Endothelial cell of umbilical vein (primary cell): ENCODE measurements at places on chromosomes 7 and 10.

DNA sequence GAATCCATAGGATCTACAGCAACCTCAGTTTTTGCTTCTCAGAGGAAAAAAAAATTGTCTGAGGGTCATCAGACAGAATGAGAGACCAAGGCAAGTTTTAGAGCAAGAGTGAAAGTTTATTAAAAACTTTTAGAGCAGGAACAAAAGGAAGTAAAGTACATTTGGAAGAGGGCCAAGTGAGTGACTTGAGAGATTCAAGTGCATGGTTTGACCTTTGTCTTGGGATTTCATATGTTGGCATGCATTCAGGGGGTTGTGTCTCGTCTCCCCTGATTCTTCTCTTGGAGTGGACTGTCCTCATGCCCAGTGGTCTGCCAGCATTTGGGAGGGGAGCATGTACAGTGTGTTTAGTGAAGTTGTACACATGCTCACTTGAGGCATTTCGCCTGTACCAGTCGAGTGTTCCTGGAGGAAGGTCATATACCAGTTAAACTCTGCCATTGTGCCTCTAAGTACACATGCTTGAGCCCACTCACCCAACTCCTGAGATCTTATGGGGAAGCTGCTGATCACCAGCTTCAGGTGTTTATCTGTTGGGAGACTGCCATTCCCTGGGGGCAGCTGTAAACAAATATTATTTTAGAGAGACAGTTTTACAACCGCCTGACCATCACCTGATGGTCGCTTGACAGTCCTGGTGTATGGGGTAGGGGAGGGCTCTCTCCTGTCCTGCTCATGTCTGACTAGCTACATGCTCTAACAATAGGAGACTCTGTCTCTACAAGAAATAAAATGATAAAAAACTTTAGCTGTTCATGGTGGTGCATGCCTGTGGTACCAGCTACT lies 109.4 kb downstream of the EEPD1 start:
- no peak overlapping the region for H3K27ac ChIP-seq
- no peaks in the 10 kb centered on the region for H3K36me3 ChIP-seq
- no peak overlapping the region for H3K4me3 ChIP-seq
- no peak for DNase-seq
- H3K4me1 ChIP-seq = no peaks in the 10 kb centered on the region

GRCh38 chr7:2478399-2478785 lies 2.2 kb upstream of the GRIFIN start:
- DNase-seq = no peak
- no peaks in the 10 kb centered on the region for H3K36me3 ChIP-seq
- no peak overlapping the region for H3K4me3 ChIP-seq
- H3K4me1 ChIP-seq = no peaks in the 10 kb centered on the region
- no peak overlapping the region for H3K27ac ChIP-seq

DNA sequence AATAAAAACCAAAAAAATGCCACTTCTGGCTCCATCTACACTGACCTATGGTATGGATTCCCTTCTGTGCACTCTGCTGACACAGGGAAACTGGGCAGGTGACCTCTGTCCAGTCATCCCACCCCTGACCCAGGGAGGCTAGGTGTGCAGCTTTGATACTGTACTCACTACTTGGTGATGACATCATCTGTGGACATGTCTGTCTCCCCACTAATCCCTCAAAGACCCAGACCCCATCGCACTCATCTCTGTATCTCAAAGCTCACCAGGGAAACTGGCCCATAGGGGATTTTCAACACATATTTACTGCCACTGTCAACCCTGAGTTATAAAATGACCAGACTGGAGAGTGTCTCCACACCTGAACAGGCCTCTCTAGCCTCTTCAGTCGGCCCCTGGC lies 10.6 kb downstream of the SGMS1 start:
- no peaks in the 10 kb centered on the region for H3K27me3 ChIP-seq
- H3K4me3 ChIP-seq = no peak overlapping the region
- no peaks in the 10 kb centered on the region for H3K36me3 ChIP-seq
- DNase-seq = no peak

DNA sequence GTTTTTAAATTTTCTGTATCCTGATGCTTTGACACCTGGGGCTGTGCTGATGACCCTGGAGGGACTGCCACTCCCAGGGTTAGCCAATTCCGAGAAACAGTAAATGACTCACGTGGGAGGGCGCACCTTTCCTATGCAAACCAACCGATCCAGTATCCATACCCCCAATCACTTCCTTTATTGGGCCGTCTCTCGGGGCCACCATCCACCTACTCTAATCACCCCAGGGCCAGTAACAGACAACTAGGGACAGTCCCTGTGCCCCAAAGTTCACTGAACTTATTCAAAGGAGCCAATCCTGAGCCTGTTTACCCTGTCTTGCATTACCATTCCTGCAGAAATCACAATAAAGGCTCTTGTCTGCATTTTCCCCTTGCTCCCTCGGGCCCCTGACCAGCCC lies 6.6 kb upstream of the LGI1 start:
- no peak for DNase-seq
- H3K36me3 ChIP-seq = no peaks in the 10 kb centered on the region
- no peak overlapping the region for H3K27ac ChIP-seq
- no peaks in the 10 kb centered on the region for H3K4me1 ChIP-seq

GRCh38 chr10:122461367-122461728 lies at the start of gene HTRA1:
Gene HTRA1 (plus strand): TSS chr10:122461553. CDS start chr10:122461653, 100 bp downstream.
- H3K27ac ChIP-seq = peak within 1 kb of the TSS; percentile 46
- peak; percentile 67 for DNase-seq
- no peaks in the 10 kb centered on the region for H3K27me3 ChIP-seq
- H3K4me1 ChIP-seq = peaks cover 14% of the 10 kb centered on the region

- no peaks in the 10 kb centered on the region for H3K27me3 ChIP-seq
- no peaks in the 10 kb centered on the region for H3K4me1 ChIP-seq
- DNase-seq = no peak
- H3K36me3 ChIP-seq = no peaks in the 10 kb centered on the region
- no peak overlapping the region for H3K4me3 ChIP-seq
These were observed 31.6 kb downstream of the PPIF start for GRCh38 chr10:79378647-79379511.

DNA sequence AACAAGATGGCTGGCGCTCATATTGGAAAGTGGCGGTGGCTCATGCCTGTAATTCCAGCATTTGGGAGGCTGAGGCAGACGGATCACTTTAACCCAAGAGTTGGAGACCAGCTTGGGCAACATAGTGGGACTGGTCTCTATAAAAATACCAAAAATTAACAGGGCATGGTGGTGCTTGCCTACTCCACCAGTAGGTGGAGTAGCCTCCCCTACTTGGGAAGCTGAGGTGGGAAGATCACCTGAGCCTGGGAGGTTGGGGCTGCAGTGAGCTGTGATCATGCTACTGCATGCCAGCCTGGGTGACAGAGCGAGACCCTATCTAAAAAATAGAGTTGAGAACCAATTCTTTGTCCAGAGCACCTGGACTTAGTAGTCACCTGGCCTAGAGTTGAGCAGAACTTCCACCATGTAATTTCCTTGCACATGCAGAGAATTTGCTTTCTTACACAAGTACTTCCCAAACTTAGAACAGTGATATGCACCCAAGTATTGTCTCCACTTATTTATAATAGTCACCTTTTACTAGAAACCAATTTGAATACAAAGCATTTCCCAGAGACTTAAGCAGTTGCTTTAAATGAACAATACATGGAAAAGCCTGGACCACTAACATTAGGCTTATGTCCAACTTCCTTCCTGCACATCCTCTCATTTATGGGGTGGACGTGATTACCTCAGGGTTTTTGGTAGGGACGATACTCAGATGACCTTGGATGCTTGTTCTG lies 15.9 kb downstream of the LAMB4 start:
- peak; percentile 65 for DNase-seq
- H3K27me3 ChIP-seq = no peaks in the 10 kb centered on the region
- H3K27ac ChIP-seq = no peak overlapping the region
- peaks cover 8% of the 10 kb centered on the region for H3K4me1 ChIP-seq

DNA sequence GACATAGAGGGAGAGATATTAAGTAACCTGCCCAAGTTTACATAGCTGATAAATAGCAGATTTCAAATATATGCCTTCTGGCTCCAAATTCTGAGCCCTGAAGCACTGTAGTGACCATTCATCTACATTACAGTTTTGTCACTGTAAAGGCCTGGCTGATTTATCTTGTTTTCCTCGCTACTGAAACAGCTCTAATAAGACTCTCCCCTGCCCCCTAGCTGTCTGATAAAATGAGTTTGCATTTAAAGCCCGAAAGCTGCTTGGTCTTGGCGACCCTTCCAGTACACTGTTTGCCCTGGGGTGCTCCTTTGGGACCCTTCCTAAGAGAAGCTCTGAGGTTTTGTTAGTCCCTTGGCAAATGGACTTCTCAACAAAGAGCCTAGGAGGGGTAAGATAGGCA lies 59.7 kb upstream of the RAB11FIP2 start:
- no peaks in the 10 kb centered on the region for H3K27me3 ChIP-seq
- H3K36me3 ChIP-seq = no peaks in the 10 kb centered on the region
- no peaks in the 10 kb centered on the region for H3K4me1 ChIP-seq

DNA sequence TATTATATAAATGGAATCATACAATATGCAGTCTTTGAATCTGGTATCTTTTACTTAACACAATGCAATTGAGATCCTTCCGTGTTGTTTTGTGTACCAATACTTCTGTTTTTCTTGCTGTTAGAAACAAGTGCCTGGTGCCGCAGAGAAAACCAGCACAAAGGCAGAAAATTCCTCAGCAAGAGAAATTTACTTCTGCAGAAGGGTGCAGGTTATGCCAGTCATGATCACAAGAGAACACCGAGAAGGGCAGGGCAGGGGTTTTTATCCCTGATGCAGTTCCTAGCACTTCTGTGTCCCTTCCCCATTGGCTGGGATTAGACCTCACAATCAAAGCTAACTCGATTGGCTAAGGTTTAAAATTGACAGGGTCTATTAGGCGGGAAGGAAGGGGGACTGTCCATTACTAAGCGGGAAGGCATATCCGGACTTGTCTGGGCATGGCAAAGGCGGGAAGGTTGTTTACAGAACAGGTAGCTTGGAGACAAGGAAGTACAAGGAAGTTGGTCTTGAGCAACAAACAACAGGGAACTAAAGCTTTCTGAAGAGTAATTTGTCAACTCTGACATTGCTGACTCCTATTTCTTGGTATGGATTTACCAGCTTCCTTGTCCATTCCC lies 2.4 kb upstream of the ZNF33B start:
- no peak for DNase-seq
- no peak overlapping the region for H3K27ac ChIP-seq
- no peak overlapping the region for H3K4me3 ChIP-seq
- H3K4me1 ChIP-seq = peaks cover 8% of the 10 kb centered on the region

DNA sequence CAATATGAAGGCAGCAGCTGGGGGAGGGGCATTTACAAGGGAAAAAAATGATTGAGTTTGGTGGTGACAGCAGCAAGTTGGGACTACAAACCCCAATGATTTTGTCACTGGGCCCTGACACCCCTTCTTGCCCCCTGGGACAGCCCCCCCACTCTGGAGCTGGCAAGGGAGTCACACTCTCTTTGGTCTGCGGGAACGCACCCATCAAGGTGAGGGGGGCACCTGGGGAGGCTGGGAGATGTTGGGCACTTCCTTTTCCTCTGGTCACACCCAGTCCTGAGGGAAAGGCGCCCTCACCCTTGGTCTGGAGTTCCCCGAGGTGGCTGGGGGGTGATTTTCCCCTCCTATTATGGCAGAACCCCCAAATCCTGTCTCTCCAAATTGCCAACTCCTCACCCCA lies 24.4 kb downstream of the EPHB4 start:
- H3K36me3 ChIP-seq = peaks cover 29% of the 10 kb centered on the region
- DNase-seq = no peak
- peaks cover 44% of the 10 kb centered on the region for H3K4me1 ChIP-seq
- H3K27me3 ChIP-seq = no peaks in the 10 kb centered on the region
- no peak overlapping the region for H3K4me3 ChIP-seq

GRCh38 chr10:35516102-35516670 lies 89.0 kb upstream of the GJD4 start:
- H3K4me3 ChIP-seq = no peak overlapping the region
- H3K36me3 ChIP-seq = peaks cover 2% of the 10 kb centered on the region
- peak; percentile 4 for DNase-seq
- no peaks in the 10 kb centered on the region for H3K27me3 ChIP-seq
- H3K27ac ChIP-seq = no peak overlapping the region

GRCh38 chr10:133027482-133027881 lies 60.2 kb upstream of the ADGRA1 start:
- no peak overlapping the region for H3K4me3 ChIP-seq
- H3K36me3 ChIP-seq = no peaks in the 10 kb centered on the region
- H3K27me3 ChIP-seq = no peaks in the 10 kb centered on the region
- no peak overlapping the region for H3K27ac ChIP-seq

GRCh38 chr10:27536437-27536836 lies 32.3 kb downstream of the RAB18 start:
- H3K4me1 ChIP-seq = no peaks in the 10 kb centered on the region
- no peak overlapping the region for H3K4me3 ChIP-seq
- peaks cover 8% of the 10 kb centered on the region for H3K36me3 ChIP-seq
- no peak overlapping the region for H3K27ac ChIP-seq

DNA sequence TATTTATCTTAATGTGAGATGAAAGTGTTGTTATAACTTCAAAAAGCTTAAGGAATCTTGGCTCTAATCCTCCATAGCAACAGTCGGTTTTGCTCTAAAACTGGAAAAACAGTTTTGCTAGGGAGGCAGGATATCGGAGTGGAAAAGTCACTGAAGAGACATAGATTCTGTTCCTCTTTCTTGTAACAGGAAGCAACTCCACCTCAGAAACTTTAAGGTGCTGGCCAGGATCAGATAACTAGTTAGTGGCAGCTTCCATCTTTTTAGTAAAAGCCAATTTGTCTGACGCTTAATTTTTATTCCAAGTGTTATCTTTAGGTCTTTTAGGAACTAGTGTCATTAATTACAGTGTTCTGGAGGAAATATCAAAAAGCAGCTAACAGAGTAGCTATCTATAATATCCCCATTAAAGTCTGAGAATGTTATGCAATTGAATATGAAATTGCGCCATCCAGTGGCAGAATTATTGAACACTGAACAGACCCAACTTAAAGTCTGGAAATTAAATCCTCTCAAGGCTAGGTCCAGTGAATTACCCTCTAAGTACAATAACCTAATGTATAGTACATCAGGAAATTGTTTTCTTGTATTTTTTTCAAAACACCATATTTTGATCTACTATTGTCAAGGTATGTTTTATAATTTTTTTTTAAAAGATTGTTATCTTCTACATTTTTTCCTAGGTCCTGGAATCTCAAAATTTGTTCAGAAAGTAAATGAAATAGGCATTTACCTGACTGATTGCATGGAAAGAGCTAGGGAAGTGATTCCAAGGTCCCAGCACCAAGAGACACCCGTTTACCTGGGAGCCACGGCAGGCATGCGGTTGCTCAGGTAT lies 65.9 kb upstream of the CC2D2B start:
- H3K4me1 ChIP-seq = peaks cover 7% of the 10 kb centered on the region
- no peak overlapping the region for H3K4me3 ChIP-seq
- peak overlapping the region; percentile 22 for H3K27ac ChIP-seq
- peak; percentile 84 for DNase-seq

- peaks cover 5% of the 10 kb centered on the region for H3K36me3 ChIP-seq
- peak overlapping the region; percentile 44 for H3K4me3 ChIP-seq
- peak overlapping the region; percentile 46 for H3K27ac ChIP-seq
- DNase-seq = no peak
These were observed 1.1 kb downstream of the MEPCE start for GRCh38 chr7:100430493-100431285.
